Ovary (tissue), 10 donors: ENCODE measurements at places on chromosomes 6 and 20. TPM values are rescaled to one million over a fixed set of nuclear protein-coding genes. Genes with fewer than 3 reads are reported as not detected.

The UBE2J1 gene
- 35.4 TPM for total RNA-seq

The SLC22A2 gene
- not detected for total RNA-seq

The WASF1 gene
- total RNA-seq: 27.7 TPM

The CNR1 gene
- total RNA-seq: 3.7 TPM

The KCNQ2 gene
- total RNA-seq: not detected
